A549 treated with GW870086 at 1 μM for 4 hours (cell line): ENCODE measurements at places on chromosomes 3 and 15. TPM values are rescaled to one million over a fixed set of nuclear protein-coding genes. Genes with fewer than 3 reads are reported as not detected.

The SAMD7 gene
- total RNA-seq, result not detected in 5 replicates

The FSD2 gene
- total RNA-seq, result not detected in 5 replicates

The BBS4 gene
- total RNA-seq, result 14.4 to 18.8 TPM (median 17.8 TPM) in 5 replicates

The NRG4 gene
- total RNA-seq, result 0.29 to 1.1 TPM (median 0.54 TPM) in 5 replicates

The SPINT1 gene
- total RNA-seq, result 0.67 to 1.4 TPM (median 0.78 TPM) in 5 replicates

The PAK6 gene
- total RNA-seq, result 0.57 to 0.71 TPM (median 0.65 TPM) in 5 replicates

The FSIP1 gene
- 0.47 to 1.3 TPM (median 0.65 TPM) in 5 replicates for total RNA-seq
